ENCODE measurements at places on chromosomes 2 and 18.

DNA sequence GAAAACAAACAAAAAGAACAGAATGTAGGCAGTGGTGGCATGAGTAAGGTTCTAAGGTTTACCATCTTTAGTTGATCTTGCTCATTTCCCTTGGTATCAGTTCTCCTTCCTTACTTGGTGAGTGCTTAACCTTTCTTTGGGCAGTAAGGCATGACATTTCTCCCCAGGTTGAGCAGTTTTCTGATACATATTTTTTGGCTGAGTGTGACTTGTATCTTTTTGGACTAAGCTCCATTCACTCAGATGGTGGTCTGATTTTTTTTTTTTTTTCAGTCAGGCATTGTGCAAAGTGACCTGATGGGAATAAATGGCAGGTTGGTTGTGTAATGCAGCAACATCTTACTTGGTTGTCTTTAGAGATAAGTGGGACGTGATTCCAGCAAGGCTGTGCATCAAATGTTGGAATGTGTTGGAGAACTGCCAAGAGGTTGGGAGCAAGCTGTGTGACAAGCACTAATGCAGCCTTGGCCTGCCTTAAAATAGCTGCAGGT, 15.1 kb downstream of the SPTBN1 start:
- no peak for DNase-seq

- no peak for DNase-seq
Measured at GRCh38 chr2:237320801-237321560, 93.0 kb downstream of the COL6A3 start.

GRCh38 chr2:241352227-241352626, 3.9 kb upstream of the FARP2 start:
- DNase-seq: no peak

DNA sequence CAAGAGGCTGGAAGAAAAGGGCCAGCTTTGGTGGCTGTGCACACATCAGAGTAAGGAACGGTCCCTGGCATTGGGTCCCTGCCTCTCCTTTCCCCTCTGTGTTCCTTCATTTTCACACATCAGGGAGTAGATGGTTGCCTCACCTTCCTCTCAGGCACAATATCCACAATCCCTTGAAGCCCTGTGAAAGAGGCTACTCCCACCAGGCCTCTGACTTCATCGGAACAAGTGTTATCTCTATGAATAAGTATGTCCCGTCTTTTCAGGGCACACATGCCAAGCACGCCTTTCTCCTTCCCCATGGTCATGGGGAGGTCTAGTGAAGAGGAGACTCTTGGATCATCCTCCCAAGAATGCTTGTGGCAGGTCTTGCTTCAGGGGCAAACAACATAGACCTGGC, 61.2 kb upstream of the LMAN1 start:
- DNase-seq: no peak

- no peak for DNase-seq
Measured at GRCh38 chr2:109148991-109149645, 20.1 kb downstream of the SH3RF3 start.

DNA sequence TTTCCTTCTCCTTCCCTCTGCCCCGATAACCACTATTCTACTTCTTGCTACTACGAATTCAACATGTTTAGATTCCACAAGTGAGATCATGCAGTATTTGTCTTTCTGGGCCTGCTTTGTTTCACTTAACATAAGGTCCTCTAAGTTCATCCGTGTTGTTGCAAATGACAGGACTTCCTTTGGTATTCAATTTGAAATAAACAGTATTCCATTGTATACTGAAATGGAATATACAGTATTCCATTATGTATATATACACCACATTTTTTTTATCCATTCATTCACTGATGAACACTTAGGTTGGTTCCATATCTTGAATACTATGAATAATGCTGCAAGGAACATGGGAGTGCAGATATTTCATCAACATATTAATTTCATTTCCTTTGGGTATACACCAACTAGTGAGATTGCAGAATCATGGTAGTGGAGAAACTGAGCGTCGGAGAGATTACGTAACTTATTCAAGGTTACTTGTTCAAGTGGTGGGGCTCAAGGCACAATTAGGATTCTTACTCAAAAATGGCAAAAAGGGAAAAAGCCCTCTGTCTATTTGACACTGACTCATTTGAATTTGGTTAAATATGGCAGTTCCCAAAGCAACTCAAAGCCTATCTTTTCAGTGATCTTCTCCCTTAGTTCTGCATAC, 85.1 kb downstream of the CHN1 start:
- DNase-seq: no peak

GRCh38 chr18:49487711-49488310, 777 bp upstream of the C18orf32 start:
- peak; percentile 16 for DNase-seq

DNA sequence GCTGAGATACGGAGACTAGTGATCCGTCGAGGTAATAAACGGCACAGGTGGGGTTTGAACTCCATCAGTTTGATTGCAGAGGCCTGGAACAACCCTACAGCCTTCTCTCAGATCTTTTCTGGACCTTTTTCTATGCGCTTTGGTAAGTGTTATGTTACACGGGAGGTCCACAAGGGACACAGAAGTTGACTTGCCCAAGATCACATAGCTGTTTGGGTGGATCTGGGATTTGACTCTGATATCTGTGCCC, 1.1 kb upstream of the DNPEP start:
- no peak for DNase-seq

GRCh38 chr2:240143801-240144648, 3.6 kb upstream of the OTOS start:
- DNase-seq: peak; percentile 56

DNA sequence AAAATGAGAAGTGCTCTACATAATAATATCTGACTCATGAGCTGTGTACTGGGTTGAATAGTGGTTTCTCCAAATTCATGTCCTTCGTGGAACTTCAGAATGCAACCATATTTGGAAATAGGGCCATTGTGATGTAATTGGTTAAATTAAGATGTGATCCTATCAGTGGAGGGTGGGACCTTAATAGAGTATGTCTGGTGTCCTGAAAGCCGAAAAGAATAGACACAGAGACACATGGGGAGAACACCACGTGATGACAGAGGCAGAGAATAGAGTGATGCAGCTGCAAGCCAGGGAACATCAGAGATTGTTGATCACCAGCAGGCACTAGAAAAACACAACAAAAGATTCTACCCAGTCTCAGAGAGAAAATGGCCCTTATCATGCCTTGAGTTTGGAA, 310.1 kb downstream of the EXOC6B start:
- DNase-seq: no peak

DNA sequence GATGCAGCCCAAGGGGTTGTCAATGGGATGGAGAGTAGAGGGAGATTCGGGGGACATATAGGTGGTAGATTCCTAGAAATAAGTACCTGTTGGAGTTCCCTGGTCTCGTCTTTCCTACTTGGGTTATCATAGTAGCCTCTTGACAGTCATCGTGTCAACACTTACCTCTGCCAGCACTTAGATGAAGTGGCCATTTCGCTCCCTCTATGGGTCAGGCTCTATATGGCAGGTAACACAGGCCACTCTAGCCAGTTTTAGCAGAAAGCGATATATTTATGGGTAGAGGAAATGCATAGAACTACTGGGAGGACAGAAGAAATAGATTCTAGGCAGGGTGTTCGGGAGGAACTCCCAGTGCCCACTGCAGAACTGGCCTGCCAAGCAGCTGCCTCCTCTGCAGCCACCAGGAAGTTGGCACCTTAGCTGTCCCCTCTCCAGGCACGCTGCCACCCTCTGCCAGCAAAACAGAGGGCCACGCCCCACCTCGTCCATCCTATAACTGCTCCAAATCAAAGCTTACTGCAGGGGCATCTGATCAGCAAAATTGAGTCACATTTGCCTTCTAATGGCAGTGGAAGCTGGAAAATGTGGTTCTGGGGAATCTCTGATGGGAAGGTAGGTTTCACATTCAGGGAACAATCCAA, 181.3 kb downstream of the INSIG2 start:
- peak; percentile 17 for DNase-seq

GRCh38 chr18:46660957-46661749, 4.1 kb upstream of the LOXHD1 start:
- no peak for DNase-seq

GRCh38 chr2:203673933-203674332, 32.5 kb upstream of the CD28 start:
- peak; percentile 87 for DNase-seq

- no peak for DNase-seq
Measured at GRCh38 chr2:138470941-138471340, 30.6 kb upstream of the SPOPL start.

- DNase-seq: peak; percentile 89
Measured at GRCh38 chr2:43218702-43219382, 7.6 kb downstream of the ZFP36L2 start.

DNA sequence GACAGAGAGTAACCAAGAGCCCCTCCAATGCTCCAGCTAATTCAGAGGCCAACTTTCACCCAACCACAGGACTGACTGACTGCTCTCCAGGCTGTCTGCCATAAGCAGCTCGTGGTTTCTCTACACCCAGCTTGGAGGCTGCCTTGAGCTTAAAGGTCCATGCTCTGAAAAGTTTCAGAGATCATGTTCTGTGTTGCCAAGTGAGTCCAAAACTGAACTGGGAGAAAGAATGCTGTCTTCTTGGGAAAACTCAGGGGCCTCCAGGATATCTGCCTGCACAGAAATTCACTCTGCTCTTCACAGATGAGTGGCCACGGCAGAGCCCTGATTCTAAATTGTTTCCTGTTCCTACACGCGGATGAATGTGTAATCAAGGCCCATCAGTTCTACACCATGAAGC, 51.1 kb downstream of the LPIN2 start:
- peak; percentile 50 for DNase-seq

- DNase-seq: no peak
Measured at GRCh38 chr2:69811591-69811990, 17.9 kb upstream of the GMCL1 start.

DNA sequence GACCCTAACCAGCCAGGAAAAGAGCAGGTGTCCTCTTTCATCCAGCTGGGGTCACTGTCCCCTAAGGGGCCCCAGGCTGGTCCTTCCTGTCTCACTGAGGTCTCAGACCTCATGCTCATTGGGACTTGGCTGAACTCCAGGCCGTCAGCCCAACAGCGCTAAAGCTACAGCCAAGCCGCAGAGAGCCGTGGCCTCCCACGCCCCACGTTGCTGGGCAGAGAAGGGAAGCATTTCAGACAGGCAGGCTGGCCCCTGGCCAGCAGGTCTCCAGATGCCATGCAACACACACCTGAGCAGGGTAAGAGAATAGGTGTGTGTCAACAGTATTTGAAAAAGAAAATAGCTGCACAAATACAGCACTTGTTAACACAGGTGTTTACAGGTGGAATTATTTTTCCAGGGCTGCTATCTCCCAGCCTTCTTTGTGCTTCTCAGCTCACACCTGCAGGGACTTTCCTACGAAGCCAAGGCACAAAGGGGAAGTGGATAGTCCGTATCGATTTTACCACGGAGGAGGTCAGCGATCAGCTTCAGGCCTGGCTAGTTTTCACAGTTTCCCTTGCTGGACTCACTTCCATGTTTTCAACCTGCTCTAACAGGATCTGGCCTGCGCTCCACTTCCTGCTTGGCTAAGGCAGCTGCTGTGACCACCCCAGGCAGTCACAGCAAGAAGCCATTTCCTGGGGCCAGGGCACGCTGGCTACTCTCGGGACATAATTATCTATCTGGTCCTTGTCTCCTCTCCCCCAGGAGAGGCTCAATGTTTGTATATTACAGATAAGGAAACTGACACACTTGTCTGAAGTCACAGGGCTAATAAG, 156.1 kb upstream of the ID2 start:
- DNase-seq: peak; percentile 100

DNA sequence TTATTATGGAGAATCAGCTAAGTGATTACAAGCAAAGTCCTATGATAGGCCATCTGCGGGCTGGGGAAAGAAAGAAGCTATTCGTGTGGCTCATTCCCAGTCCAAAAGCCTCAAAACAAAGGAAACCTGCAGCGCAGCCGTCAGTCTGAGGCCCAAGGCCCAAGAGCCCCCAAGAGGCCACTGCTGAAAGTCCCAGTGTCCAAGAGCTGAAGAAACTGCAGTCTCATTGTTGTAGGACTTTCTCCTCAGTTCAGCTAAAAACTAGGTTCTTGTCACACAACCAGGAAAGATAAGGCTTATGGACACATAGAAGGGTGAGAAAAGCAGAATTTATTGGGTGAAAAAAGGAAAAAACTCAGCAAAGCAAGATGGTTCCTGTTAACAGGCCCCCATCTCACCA, 143.2 kb downstream of the RHBDD1 start:
- no peak for DNase-seq

DNA sequence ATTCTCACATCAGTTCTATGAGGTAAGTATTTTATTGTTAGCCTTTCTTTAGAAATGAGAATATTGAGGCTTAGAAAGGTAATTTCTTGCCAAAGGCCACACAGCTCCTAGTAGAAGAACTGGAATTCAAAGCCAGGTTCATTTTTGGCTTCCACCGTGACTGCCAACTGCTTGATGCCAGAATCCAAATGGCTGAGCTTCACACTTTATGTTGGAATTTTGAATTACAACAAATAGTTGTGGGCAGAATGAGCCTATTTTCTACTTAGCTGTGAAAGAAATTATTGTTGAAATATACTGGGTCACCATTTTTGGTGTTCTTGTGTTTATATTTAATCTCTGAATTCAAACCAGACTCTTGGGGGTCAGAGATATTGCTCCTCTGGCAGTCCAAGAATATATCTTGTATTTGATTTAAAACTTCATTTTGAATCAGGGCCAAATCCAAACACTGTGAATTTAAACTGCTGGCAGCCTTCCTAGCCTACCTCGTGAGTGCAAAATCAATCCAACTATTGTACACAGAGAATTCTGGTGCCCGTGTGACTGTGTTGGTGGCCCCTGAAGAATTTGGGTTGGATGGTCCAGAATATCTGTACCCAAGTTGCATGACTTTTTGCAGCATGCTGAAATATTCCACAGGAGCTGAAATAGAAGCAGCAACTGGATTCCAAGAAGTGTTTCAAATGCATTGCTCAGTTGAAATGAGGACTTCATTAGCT, 35.6 kb upstream of the LPIN1 start:
- no peak for DNase-seq

DNA sequence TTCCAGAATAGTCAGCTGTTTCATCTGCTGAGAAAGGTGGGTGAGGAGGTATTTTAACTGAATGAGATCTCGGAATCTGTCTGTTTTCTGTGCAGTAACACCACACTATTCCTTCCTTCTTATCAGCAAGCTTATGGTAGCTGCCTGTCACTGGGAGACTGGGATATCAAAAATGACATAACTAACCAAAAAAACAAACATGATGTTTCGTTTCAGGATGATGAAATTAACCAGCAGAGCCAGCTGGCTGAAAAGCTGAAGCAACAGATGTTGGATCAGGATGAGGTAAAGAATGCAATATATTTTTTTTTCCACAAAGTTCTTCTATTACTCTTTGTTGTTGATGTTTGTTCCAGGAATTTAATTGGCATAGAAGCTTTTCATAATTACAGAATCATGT, 59.8 kb upstream of the LYPD6B start:
- no peak for DNase-seq

- no peak for DNase-seq
Measured at GRCh38 chr2:52934323-52934898, 833.2 kb upstream of the CHAC2 start.

GRCh38 chr18:26971409-26971808, 105.9 kb upstream of the AQP4 start:
- DNase-seq: no peak

GRCh38 chr18:25244170-25244569, 107.8 kb downstream of the ZNF521 start:
- DNase-seq: no peak
